ENCODE measurements at places on chromosomes 13 and 19. TPM values are rescaled to one million over a fixed set of nuclear protein-coding genes. Genes with fewer than 3 reads are reported as not detected.

The CPAMD8 gene
- total RNA-seq, result 0.28 TPM

The ZNF69 gene
- 11.1 TPM for total RNA-seq

The ZNF541 gene
- total RNA-seq, result not detected

The FAM124A gene
- total RNA-seq, result 7.0 TPM

The HS6ST3 gene
- total RNA-seq, result 0.46 TPM

The LIM2 gene
- not detected for total RNA-seq

The RDH8 gene
- not detected for total RNA-seq

All from pulmonary artery endothelial cell (primary cell).